Fibroblast of skin of left biceps (primary cell): ENCODE measurements at places on chromosomes 5 and 9.

DNA sequence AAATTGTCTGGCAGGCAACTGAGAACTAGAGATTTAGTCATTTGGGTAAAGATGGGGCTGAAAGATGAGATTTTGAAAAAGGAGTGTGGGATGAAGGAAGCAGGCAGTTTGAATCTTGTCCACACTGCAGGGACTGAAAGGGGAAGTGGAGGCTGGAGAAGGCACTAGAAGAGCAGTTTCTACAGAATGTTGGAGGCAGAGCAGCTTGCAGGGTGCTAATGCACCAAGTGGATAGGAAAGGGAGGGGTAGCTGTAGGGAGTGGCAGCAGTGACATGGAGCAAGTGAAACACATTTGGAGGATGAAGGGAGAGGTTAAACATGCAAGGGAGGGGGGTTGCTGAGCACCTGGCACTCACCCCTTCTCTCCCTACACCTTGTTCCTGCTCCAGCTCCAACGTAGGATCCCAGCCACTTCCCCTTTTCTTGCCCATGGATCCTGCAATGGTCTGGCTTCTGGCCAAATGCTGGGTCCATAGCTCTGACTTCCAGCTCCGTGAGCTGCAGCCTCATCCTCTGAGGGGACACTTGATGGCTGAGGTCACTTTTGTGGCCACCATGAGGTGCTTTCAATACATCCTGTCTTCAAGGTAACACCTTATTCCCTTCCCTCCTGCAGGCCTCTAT lies 30.0 kb upstream of the FGD3 start:
- DNase-seq = no peak

DNA sequence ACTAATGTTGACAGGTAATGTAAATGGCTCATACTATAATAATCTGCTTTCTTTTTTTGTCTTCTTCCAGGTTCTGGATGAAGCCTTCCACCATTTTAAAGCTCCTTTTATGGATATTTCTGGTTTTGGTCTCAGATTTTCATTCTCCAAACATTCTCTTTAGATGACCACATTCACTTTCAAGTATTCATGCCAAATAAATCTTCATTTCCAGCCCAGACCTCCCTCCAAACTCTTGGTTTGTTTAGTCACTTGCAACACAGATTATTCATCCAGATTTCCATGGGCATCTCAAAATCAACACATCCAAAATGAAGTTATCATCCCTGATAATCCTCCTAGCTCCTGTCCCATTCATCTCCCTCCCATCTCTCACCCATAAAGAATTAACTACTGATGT lies 40.3 kb upstream of the SVEP1 start:
- DNase-seq = no peak

- DNase-seq = peak; percentile 25
Observed at GRCh38 chr9:137757613-137758029, 120.0 kb upstream of the CACNA1B start.

DNA sequence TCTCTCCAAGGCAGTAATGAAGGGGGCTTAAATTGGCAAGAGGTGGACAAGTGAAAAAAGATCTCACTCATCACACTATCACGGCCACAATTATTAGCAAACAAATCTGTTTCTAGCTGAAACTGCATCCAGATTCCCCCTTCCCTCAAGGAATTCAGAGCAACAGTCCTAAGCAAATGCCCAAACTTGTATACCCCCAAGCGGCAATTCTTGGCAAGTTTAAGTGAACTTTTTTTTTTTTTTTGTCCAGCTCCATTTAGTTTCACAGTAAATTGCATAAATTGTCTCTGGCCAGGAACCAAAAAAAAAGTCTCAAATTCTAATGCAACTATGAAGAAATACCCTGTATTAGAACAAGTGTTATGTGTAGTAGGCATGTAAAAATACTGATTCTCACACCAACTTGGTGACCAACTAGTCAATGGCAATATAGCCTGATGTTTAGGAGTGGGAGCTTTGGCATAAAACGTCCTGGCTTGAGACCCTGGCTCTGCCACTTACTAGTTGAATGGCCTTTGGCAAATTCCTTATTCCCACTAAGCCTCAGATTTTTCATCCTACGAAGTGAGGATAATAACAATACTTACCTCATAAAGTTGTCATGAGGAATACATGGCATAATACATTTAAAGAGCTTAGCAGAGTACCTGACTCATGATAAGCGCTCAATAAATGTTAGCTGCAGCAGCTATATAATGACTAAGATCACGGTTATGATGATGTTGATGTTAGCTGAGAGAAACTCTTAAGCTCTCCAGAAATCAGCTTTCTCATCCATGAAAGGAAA lies 193.2 kb downstream of the ADAMTSL1 start:
- no peak for DNase-seq

DNA sequence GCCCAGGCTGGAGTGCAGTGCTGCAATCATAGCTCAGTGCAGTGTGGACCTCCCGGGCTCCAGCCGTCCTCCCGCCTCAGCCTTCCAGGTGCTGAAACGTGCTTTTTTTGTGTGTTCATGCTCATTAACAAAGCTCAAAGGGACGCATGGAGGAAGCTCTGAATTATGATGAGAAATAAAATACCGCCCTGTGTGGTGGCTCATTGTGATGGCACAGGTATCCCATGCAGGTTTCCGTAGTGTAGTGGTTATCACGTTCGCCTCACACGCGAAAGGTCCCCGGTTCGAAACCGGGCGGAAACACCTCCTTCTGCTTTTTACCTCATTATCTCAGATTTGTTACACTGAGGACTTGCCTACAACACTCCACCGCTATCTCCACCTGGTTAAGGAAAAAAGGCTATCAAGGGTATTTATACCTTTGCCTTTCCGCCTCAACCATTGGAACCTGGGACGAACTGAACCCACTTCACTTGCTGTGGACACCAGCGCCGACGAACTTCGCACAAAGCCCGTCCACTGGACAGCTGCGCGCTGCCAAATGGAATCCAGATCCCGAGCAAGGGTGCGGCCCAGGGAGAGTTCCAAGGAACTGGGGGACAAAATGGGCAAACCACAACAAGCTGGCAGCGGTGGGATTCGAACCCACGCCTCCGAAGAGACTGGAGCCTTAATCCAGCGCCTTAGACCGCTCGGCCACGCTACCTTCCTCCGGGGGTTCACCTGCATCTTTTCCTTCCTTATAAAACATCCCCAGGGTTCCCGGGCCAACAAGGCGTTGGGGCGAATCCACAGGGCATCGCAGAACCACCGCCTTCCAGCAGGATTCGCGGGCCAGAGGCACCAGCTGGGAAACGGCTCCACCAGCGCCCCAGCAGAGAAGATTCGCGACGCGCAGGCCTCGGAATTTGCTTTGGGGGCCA lies 26.3 kb downstream of the OR2V2 start:
- no peak for DNase-seq

DNA sequence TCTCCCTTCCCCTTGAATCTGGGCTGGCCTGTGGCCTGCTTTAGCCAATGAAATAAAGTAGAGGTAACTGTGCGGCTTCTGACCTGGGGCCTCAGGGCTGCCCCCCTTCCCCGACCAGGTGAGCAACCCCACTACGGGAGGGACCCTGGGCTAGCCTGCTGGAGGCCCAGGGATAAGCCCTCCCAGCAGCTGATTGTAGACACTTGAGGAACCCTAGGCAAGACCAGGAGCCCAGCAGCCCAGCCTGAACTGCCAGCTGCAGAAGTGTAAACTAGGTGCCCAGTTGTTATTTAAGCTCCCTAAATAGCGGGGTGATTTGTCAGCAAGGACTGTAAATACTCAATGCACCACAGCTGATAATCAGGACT lies 41.3 kb downstream of the RAPGEF1 start:
- DNase-seq = no peak

DNA sequence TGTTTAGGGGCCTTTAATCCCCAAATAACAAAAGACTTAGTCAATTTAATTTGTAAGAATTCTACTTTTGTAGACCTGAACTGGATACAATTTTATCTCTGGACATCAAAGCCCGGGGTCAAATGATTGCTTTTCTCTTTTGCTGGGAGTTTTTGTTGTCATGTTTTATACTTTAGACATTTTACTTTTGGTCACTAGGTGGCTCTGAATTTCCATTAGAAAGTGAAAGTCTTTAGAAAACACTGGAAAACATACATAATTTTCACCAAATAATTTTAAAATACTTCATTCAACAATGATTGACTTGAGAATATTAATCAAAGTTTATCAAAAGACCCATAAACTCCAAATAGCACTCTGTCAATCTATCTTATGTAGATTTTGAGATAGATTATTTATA lies 2.8 kb upstream of the PCA3 start:
- DNase-seq = no peak

GRCh38 chr9:88813638-88814209 lies 177.5 kb upstream of the S1PR3 start:
- DNase-seq = no peak

- no peak for DNase-seq
Observed at GRCh38 chr5:167286891-167287290, 1004.6 kb upstream of the WWC1 start.

DNA sequence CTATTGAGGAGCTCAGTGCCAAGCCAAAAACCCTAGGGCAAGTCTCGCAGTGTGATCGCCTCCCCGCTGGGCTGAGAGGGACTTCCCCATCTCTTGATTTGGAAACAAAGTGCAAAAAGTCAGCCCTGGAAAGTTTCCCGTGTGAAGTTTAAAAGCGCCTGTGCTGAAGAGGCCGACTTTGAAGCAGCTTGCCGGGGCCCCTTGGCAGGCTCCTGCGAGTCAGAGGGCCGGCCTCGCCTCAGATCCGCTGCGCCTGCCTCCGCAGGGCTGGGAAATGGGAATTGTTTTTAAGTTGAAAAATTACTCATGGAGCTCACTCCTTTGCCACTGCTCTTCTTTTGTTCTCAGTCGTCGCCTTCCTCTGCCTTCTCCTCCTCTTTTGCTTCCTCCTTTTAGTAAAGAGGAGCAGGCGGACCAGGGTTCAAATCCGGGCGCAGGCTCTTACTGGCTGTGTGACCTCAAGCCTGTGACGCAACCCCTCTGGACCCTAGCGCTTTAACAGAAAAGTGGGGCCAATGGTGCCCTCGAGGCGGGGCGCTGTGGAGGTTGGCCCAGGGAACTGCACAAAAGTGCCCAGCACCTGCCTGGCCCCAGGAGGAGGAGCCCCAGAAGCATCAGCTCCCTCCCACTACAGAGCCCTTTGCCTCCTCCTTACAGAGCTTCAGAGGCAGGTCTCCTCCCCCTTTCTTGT lies 14.7 kb upstream of the LHX2 start:
- DNase-seq = no peak

- DNase-seq = no peak
Observed at GRCh38 chr9:16721972-16722371, 148.5 kb downstream of the BNC2 start.

DNA sequence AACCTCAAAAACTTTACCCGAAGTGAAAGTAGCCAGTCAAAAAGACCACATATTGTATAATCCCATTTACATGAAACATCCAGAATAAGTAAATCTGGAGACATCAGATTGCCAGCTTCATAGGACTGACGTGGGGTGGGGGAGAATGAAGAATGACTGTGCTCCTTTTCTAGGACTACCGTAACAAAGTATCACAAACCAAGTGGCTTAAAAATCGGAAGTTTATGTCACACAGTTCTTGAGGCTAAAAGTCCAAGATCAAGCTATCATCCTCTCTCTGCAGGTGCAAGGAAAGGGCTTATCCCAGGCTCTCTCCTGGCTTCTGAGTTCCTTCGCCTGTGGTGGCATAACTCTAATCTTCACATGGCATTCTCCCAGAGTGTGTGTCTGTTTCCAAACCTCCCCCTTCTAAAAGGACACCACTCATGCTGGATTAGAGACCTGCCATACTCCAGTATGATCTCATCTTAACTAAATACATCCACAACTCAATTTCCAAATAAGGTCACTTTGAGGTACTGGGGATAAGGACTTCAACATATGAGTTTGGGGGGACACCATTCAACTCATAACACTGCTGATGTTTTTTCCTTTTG lies 25.5 kb downstream of the ADAM19 start:
- no peak for DNase-seq

DNA sequence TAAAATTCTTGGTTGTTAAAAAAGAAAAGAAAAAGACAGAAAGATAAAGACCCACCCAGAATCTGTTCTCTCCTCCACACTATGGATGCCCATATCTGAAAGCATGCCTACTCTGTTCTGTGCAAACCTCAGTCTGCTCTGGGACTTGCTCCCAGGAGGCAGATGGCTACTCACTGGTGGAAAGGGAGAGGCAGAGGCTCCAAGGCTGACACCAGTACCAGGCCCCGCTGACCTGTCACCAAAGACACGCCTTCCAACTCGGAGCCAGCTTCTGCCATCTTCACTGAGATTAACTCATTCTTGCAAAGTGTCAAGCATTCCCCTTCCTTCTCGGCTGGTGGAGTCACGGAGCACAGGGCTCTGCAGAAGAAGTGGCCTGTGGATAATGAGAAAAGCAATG lies 21.6 kb downstream of the SH3TC2 start:
- no peak for DNase-seq

GRCh38 chr5:170108266-170108785 lies 2.6 kb downstream of the FOXI1 start:
- no peak for DNase-seq

- DNase-seq = no peak
Observed at GRCh38 chr5:158223054-158223600, 364.2 kb upstream of the CLINT1 start.

GRCh38 chr5:14190194-14191164 lies 47.3 kb downstream of the TRIO start:
- DNase-seq = peak; percentile 97

DNA sequence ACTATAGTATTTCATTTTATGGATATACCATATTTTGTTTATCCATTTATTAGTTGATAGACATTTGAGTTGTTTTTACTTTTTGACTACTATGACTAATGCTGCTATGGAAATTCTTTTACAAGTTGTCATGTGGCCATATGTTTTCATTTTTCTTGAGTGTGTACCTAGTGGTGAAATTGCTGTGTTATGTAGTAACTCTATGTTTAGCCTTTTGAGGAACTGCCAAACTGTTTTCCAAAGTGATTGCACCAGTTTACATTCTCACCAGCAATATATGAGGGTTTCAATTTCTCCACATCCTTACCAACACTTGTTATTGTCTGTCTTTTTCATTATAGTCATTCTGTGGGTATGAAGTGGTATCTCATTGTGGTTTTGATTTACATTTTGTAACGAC lies 75.4 kb downstream of the GRIA1 start:
- DNase-seq = peak; percentile 42

DNA sequence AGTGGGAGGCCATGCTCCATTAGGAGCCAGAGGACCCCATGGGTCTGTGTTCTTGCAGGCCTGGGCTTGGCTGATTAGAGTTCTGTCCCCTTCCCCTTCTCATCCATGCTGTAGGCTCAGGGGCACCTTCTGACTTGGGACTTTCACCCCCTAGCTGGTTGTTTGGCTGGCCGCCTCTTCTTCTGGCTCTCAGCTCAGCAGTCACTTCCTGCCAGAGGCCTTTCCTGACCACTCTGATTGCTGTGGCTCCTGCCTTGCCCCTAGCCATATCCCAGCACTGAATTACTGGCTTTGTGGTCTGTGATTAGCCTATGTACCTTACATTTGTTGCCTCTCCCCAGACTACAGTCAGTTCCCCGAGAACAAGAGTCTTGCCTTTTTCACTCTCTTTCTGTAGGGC lies 14.6 kb downstream of the ENTREP1 start:
- DNase-seq = no peak

- DNase-seq = peak; percentile 90
Observed at GRCh38 chr5:113147101-113147508, 170.5 kb downstream of the DCP2 start.

GRCh38 chr5:171648279-171649074 lies 137.1 kb upstream of the SMIM23 start:
- no peak for DNase-seq
